Neural progenitor cell (in vitro differentiated cells): ENCODE measurements at places on chromosomes 3 and 15. TPM values are rescaled to one million over a fixed set of nuclear protein-coding genes. Genes with fewer than 3 reads are reported as not detected.

Gene QTRT2
- 28.2 and 32.1 TPM in 2 replicates for total RNA-seq

Gene ACTC1
- 3.8 and 3.9 TPM in 2 replicates for total RNA-seq

Gene HIGD1A
- 110 and 181 TPM in 2 replicates for total RNA-seq

Gene CSPG4
- 0.07 and 0.37 TPM in 2 replicates for total RNA-seq

Gene TMCO5A
- not detected in 2 replicates for total RNA-seq

Gene SPINK8
- not detected in 2 replicates for total RNA-seq

Gene TM6SF1
- not detected in 2 replicates for total RNA-seq

Gene TLR9
- total RNA-seq = not detected in 2 replicates
